ENCODE measurements at places on chromosomes 16 and 17.

DNA sequence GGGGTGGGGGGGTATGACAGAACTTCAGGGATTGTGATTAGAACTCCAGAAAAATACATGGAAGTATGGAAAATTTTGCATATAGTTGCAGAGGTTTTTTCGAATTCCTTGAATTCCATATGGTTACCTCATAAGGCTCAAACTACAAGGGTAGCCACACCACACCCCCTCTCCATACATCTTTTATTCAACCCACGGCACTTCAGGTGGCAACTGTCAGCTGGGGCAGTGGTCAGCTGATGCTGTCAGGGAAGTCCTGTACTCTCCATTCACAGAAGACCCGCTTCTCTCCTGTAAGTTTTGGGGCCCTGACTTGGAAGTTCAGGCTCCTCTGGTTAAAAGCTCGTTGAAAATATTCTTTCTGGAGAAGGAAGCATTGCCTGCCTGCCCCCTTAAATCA is 57.5 kb upstream of the CLEC19A start:
- no peak for DNase-seq

GRCh38 chr17:67053438-67054000 is 9.2 kb downstream of the CACNG1 start:
- DNase-seq, result no peak

DNA sequence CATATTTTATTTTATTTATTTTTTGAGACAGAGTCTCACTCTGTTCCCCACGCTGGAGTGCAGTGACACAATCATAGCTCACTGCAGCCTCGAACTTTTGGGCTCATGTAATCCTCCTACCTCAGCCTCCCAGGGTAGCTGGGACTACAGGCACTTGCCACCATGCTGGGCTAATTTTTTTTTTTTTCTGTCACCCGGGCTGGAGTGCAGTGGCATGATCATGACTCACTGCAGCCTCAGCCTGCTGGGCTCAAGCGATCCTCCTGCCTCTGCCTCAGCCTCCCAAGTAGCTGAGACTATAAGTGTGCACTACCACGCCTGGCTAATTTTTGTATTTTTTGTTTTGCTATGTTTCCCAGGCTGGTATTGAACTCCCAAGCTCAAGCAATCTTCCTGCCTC is 17.1 kb downstream of the UNC45B start:
- no peak for DNase-seq

- DNase-seq, result no peak
These were observed 15.0 kb downstream of the TMEM92 start for GRCh38 chr17:50289278-50289677.

DNA sequence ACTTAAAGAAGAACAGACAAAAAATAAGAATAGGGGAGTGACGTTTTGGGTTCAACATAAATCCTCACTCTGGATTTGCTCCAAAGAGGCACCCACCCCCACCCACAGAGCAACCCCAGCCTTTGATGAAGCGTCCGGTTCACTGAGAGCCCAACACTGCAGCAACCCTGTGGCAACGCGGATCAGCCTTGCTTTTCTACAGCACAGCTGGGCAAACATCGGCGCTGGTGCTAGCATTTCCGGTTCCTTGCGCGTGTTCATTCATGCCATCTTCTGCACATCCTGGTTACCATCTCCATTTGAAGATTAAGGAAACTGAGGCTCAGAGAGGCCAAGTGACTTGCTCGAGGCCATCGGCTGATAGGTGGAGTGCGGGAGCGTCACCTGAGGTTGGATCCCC is 8.7 kb upstream of the GINS2 start:
- DNase-seq, result no peak

- DNase-seq, result no peak
These were observed 16.2 kb upstream of the NOG start for GRCh38 chr17:56577190-56577842.

- DNase-seq, result no peak
These were observed 97.5 kb downstream of the OR1D5 start for GRCh38 chr17:2965621-2966595.

GRCh38 chr16:55015181-55015913 is 84.7 kb downstream of the IRX5 start:
- no peak for DNase-seq

DNA sequence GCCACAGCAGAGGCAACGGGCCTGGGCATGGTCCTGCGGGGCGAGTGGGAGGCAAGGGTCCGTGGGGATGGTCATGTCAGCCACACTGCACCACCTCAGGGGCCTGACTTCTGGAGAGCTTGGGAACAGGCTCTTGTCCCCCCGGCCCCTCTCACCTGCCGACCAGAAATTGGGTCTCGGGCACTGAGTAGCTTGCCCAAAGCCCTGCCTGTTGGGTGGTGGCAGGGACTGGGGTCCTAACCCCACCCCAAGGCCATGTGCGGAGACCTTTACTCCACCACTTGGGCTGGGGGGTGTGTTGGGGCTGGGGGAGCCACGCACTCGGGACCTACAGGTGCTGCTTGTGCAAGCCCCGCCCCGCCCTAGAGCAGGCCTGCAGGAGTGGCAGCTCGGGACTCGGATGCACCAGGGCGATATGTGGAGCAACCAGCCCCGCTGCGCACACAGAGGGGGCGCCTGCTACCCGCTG is 24.2 kb upstream of the CHMP6 start:
- no peak for DNase-seq

GRCh38 chr17:30309591-30309990 is 17.8 kb upstream of the BLMH start:
- DNase-seq, result no peak

GRCh38 chr17:46765453-46765852 is 53.0 kb downstream of the WNT3 start:
- DNase-seq, result no peak

GRCh38 chr16:86806838-86807351 is 228.5 kb downstream of the FOXL1 start:
- no peak for DNase-seq

DNA sequence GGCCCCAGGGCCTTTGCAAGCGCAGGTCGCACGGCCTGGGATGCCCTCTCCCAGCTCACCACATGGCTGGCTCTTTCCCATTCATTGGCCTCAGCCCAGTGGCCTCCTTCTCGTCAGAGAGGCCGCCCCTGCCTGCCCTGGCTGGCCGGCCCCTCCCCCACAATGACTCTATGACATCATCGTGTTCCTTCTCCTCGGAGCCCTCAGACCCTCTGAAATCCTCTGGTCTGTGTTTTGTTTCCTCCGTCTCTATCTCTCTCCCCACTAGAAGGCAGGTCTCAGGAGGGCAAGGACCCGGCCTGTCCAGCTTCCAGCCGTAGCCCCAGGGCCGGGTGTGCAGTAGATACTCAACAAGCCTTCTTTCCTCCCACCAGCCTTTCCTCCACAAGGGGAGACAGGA is 164.8 kb upstream of the FOXF1 start:
- DNase-seq, result no peak

DNA sequence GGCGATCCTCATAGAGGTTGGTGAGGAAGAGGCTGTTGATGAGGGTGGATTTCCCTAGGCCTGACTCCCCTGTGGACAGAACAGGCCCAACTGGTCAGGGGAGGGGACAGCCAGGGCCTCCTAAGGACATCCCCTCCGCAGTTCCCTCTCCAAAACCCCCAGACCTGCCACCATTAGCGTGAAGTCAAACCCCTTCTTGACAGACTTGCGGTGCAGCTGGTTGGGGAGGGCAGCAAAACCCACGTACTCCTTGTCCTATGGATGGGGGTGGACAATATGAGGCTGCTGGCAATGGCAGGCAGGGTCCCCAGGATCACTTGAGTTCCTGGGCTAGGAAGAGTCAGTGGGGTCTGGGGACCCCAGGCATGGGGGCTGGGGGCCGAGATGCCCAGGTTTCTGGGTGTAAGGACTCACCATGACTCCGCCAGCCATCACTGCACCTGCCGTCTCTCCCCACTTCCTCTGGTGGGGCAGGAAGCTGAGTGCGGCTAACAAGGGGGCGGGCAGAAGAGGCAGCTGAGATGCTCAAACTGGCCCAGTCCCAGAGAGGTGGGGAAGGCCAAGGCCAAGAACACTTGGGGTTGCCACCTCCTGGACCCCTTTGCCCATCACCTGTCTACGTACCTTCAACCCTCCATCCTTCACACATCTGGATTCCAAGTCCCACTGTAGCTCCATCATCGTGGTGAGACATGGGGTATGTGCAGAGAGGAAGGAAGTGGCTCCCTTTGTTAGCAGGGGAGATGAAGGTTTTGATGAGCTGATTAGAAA is at the start of gene SEPTIN1:
TSS of gene SEPTIN1 (minus strand) at position 451 of the 771 bp plus-strand sequence. CDS start at position 432, 19 bp downstream.
- peak; percentile 81 for DNase-seq

DNA sequence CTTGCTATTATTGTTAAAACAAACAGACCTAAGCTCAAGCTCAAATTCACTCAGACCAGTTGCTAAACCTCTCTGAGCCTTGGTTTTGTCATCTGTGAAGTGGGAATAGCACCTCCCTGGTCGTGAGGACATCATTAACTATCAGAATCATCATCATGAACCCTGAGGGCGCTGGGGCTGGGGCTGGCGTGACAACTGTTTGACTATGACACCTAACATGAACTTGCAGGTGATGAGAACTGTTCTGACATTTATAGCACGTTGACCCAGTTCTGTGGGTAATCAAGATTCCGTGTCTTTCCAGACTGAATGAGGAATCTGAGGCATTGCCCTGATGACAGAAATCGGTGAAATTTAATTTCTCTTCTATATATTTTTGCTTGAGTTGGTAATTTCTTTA is 71.3 kb upstream of the CDH5 start:
- DNase-seq, result no peak

DNA sequence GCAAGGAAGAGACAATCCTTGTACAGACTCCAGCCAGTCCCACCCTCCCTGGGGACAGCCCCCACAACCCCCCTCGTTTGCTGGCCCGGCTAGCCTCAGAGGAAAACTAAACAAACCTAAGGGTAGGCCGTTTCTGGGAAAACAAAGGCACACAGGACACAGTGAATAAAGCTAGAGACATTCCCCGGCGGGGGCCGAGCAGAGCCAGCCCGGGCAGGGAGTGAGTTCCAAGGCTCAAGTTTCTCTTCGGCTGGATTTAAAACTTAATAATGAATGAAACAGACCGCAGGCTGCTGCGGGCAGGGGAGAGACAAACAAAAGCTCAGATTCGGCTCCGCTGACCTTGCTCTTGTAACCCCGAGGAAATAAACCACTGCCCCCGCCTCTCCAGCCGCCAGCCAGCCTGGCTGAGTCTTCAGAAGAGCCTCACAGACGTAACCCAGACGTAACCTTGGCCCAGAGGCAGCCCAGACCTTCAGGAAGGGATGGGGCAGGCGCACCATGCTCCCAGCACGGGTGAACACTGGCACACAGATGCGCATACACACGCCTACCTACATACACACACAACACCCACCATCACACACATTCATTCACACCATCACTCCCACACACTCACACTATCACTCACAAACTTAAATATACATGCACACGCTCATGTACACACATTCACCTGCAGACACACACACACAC is 216.0 kb downstream of the ZNF423 start:
- DNase-seq, result no peak

GRCh38 chr17:49817993-49818392 is 29.5 kb downstream of the KAT7 start:
- DNase-seq, result no peak

GRCh38 chr16:75261590-75262078 is 10.2 kb upstream of the BCAR1 start:
- DNase-seq, result no peak

GRCh38 chr17:30358055-30358760 is 20.5 kb upstream of the CPD start:
- no peak for DNase-seq

DNA sequence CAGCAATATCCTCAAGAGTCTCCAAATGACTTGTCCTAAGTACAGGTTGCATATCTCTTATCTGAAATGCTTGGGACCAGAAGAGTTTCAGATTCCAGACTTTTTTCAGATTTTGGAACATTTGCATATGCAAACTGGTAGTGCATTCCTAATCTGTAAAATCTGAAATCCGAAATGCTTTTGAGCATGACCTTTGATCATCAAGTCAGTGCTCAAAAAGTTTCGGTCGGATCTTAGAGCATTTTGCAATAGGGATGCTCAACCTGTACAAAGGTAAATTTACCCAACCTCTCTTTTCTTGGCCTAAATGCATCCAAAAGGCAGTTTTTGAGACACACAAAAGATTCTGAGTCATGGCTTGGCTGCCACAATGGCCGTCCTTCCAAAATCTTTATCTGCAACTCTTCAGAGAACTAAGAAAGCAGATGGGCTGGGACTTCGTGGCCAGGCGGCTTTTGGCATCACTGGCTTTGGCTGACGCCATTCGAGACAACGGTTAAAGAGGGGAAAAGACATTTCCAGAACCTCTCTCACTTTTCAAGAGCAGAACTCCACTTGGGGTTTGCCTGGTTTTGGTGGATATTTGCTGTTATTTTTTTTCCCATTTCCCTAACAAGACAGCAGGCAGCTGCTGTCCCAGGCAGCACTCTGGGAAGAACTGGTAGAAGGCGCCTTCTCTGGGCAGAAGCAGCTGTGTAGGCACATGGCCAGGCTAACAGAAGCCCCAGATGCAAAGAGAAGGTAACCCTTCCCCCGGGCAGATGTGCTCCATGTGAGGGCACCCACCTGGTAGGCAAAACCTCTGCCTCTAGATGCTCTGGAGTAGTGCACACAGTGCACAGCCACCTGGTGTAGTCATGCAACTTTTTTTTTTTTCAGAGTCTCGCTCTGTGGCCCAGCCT is 8.9 kb downstream of the CPPED1 start:
- peak; percentile 29 for DNase-seq

- DNase-seq, result peak; percentile 76
These were observed 5.0 kb downstream of the TBKBP1 start for GRCh38 chr17:47698749-47699535.

DNA sequence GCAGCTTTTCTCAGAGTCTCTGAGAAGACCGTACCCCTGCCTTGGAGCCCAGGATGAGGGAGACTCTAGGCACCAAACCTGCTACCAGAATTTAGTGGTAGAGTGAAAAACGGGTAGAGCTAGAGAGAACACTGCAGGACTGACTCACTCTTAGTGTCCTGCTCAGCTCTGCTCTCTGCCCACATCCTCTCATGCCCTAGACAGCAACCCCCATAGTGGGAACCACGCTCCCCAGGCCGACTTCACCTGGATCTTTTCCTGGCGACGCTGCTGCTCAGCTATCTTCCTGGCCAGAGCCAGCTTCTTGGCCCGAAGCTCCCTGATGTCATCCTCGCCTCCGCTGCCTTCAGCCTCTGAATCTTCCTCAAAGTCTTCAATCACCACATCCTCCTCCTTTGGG is 26.7 kb downstream of the HIC1 start:
- no peak for DNase-seq

DNA sequence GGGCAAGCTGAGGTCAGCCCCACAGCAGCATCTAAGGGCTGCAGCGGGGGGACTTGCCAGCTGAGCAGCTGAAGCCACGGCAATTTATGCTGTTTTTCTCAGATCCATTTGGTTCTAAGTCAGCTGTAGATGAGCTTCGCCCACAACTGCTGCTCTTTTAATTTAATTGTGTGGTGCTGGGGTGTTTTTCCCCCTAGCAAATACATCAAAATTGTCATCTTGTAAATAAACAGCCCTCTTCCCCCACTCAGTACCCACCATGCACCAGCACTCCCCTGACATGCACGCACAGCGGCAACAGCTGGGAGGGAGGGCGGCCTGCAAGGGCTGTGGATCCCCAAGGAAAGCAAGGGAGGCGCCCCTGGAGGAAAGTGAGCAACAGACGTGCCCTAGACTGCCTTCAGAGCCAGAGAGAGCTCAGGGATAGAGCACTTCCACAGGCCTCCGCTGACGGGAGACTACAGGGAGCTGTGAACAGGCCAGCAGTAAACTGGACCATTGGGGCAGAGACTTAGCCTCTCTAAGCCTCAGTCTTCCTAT is 149.5 kb downstream of the TMEM132E start:
- DNase-seq, result no peak

- DNase-seq, result peak; percentile 40
These were observed 42.0 kb downstream of the MGAT5B start for GRCh38 chr17:76909971-76910760.

GRCh38 chr16:49615576-49615975 is 240.3 kb downstream of the ZNF423 start:
- DNase-seq, result no peak
